ENCODE measurements at places on chromosomes 1 and 21. TPM values are rescaled to one million over a fixed set of nuclear protein-coding genes. Genes with fewer than 3 reads are reported as not detected.
A peak's percentile ranks its signal among the peaks of the same experiment; 100 is the strongest.

- no peak for DNase-seq
Measured at GRCh38 chr1:20197329-20197791, 11.0 kb upstream of the PLA2G2C start.

- DNase-seq = no peak
Measured at GRCh38 chr1:220226752-220227151, 45.5 kb downstream of the RAB3GAP2 start.

The S100A2 gene
- 3.0 TPM for total RNA-seq

DNA sequence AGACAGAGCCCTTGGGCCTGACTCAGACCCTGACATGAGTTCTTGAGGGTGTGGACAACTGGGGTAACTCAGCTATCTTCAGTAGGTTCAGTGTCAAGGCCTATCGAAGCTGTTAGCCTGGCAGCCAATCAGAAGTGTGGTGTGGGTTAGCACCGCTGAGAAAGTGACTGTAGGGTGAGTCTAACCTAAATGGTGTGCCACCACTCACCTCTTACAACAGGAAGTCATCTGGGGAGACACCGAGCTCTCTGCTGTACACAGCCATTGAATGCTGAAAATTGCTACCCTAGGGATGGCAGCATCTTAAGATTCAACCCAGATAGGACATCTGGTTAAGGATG lies 44.6 kb downstream of the RASSF5 start:
- no peak for DNase-seq

The ESPN gene
- 16.3 TPM for total RNA-seq

The THBS3 gene
- total RNA-seq = 6.2 TPM

The S100PBP gene
- total RNA-seq = 23.8 TPM

The DTL gene
- total RNA-seq = 23.6 TPM

DNA sequence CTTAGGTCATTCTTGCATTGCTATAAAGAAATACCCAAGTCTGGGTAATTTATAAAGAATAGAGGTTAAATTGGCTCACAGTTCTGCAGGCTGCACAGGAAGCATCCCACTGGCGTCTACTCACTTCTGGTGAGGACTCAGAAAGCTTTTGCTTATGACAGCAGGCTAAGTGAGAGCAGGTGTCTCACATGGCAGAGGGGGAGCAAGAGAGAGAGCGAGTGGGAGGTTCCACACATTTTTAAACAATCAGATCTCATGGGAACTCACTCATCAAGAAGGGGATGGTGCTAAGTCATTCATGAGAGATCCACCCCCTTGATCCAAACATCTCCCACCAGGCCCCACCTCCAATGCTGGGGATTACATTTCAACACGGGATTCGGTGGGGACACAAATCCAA lies 13.6 kb upstream of the RGS4 start:
- DNase-seq = peak; percentile 10

GRCh38 chr1:181014477-181015250 lies 8.0 kb downstream of the STX6 start:
- DNase-seq = no peak

The FAM89A gene
- 44.2 TPM for total RNA-seq

GRCh38 chr1:153494976-153495535 lies 34.6 kb upstream of the S100A7 start:
- peak; percentile 82 for DNase-seq

The SPATA1 gene
- total RNA-seq = not detected

The PTPRC gene
- total RNA-seq = 0.65 TPM

DNA sequence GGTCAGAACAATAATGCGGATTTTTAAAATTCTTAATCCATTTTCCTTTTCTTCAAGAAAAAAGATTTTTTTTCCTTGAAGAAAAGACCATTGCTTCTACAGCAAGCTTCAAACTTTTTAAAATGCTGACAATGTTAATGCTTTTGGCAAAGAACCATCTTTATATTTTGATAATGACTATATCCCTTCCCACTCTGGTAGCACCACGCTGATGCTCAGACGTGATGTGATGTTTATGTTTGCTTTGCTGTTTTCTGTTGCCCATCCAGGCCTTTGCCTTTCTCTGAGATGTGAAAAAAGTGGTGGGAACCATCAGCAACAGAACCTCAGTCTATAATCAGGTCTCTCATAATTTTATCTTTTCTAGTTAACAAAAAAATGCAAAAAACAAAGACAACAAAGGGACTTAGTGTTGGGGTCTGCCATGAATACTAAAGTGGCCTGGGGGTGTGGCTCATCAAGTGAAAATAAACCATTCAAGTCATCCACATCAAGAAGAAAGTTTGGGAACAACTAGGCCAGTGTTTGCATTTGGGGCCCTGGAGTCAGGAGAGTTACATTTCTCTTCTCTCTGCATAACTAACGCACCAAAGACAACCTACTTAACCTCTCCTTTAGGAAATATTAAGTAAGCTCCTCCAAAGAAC lies 244.6 kb upstream of the DMRTA2 start:
- no peak for DNase-seq

The ACTL8 gene
- 88.9 TPM for total RNA-seq

The OTUD3 gene
- total RNA-seq = 15.1 TPM

The KCNJ9 gene
- not detected for total RNA-seq

GRCh38 chr21:39885119-39885848 lies 18.0 kb downstream of the PCP4 start:
- DNase-seq = no peak

Measured in Caco-2 (cell line).